Activated CD4-positive, CD25-positive, alpha-beta regulatory T cell (primary cell): ENCODE measurements at places on chromosomes 1 and 21.

GRCh38 chr21:15095326-15095725, 30.5 kb upstream of the NRIP1 start:
- DNase-seq, result no peak

DNA sequence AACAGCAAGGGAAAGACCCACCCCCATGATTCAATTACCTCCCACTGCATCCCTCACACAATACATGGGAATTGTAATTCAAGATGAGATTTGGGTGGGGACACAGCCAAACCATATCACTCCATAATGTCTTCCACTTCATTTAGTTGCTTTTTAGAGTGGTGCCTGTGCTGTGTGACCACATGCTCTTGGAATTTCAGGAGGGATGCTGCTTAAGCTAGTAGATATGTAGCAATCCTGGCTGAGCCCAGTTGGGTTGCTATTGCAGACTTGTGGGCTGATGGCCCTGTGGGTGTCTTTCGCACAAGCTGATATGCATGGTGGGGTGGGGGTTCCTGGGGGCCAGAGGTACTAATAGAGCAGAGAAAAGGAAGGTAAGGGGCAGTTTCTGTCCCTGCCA, 160.4 kb upstream of the SYT6 start:
- DNase-seq, result no peak

DNA sequence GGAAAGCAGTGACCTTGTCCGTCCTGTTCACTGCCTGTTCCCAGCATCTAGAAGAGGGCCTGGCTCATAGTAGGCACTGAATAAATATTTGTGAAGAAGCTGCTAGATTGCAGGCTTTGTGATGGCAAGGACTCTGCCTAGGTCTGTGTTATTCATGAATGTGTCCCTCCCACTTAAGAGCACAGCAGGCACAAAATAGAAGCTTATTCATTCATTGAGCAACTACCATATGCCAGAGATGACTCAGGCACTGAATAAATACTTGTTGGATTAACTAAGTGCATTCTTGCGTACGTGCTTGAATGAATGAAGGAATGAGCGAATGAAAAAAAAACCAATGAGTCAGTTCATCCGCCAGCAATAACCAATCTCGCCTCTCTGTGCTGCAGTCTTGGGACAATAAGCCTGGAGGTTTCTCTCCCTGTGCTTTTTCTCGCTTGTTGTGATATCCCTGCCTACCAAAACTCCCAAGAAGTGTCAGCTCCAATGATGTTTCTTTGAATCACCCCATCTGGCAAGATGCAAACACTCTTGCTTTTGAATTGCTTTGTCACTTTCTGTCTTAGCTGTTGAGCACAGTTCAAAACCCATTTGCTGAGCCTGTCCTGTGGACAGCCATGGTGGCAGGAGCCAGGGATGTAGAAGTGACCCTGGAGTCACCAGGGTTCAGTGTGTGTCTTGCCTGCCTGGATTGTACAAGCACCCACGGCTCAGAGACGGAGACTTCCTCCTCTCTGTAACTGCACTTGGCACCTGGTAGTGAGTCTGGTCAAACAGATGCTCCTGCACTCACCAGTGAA, 143.9 kb downstream of the KAZN start:
- DNase-seq, result no peak

DNA sequence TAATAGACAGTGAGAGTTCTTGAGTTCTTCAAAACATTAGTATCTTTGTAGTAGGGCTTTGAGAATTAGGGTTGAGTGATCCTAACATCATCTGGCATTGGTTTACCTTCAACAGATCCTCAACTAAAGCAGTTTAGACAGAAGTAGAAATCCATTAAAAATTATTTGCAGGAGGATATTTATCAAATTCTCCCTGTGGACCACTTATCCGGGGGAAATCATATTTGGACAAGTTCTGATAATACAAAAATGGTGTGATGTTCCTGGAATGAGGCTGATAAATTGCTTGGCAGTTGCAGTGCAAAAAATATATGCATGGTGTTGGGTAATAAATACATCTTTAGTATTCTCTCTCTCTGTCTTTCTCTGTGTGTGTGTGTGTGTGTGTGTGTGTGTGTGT, 115.1 kb upstream of the CHODL start:
- no peak for DNase-seq

- DNase-seq, result no peak
Measured at GRCh38 chr1:5611851-5612250, 380.4 kb downstream of the NPHP4 start.

DNA sequence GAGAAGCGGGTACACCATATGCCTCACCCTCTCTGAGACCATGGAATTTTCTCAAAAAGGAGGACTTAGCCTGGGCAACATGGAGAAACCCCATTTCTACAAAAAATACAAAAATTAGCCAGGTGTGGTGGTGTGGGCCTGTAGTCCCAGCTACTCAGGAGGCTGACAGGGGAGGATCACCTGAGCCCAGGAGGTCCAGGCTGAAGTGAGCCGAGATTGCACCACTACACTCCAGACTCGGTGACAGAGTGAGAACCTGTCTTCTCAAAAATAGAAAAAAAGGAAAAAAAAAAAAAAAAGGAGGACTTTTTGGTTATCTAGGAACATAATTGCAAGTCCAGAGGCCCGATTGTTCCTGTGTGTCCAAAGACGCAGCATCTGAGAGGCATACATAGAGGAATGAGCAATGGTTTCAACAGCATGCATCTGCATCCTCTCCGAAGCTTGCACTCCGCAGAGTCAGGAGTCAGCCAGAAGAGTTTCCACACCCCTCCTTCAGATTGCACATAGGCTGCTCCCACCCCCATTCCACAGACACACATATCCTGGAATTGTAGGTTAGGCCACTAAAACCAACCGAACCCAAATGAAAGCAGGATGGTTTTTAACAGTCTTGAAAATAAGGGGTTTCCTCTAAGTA, 2.5 kb upstream of the TBX15 start:
- DNase-seq, result no peak

- DNase-seq, result no peak
Measured at GRCh38 chr1:86619313-86619712, 72.4 kb downstream of the CLCA4 start.

GRCh38 chr1:54413295-54413694, 7.1 kb upstream of the SSBP3 start:
- DNase-seq, result no peak

DNA sequence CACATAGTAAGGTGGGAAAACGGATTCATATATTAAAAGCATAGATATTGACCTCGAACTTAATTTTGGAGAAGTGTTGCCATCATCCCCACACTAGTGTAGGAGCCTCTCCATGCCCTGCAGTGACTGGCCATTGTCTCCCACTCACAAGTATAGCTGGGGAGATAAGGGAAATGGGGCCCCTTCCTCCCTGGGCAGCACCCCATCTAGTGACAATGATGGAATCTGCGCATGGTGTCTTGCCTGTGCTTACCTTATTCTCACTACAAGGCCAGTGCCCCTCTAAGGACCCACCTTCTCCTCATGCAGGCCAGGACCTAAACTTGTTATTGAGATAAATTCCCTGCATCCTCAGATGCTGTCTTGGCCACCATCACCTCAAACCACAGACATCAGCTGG, 374.9 kb downstream of the NTNG1 start:
- no peak for DNase-seq

- no peak for DNase-seq
Measured at GRCh38 chr1:218711884-218712674, 366.9 kb downstream of the TGFB2 start.

DNA sequence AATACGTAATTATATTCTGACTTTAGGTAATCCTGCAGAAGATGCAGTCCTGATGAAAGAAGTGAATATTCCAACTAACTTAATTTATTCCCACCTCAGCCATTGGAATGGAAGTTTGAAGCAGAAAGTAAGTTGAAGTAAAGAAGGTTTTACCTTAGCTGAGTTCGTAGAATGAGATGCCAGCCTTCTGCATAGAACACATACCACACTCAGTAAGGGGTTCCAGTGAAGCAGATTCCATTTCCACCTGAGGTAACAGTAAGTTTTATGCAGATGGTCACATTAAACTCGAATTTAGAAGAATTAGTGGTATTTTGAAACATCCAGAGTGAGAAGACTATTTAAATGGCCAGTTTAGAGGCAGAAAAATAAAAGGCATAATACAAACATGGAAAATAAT, 20.2 kb downstream of the RBM11 start:
- no peak for DNase-seq

DNA sequence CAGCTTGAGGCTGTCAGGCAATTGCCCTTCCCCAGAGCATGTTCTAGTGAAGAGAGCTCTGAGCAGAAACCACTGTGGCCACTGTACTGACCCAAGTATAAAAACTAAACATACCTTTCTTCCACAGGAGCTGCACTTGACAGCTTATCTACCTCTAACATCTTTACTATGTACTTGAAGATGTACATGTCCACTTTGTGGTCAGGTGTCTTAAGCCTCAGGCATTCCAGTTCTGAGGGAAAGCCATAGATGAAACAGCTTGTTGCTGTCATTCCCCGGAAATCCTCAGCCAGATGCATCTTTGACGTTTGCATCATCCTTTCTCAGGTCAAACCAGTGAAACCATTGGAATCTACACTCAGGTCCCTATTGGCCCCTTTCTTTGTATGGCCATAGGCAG, 70.4 kb downstream of the CHRM3 start:
- no peak for DNase-seq

DNA sequence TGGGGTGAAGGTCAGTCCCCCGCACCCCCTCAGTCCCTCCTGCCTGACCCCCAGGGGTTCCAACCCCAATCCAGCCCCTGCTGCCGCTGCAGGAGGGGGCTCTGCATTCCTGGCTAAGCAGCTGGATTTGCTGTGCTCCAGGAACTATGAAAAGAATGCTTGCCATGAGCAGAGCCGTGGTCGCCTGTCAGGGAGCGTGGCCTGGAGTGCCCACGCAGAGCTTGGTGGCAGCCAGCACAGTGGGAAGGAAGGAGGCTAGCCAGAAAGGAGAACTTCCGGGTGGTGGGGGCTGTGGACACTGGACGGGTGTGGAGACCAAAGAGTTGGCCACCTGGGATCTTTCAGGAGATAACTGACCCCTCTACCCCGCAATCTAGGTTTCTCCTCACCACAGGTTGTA, 5.6 kb downstream of the COL8A2 start:
- DNase-seq, result no peak

GRCh38 chr21:42405064-42406013, 1.6 kb downstream of the UBASH3A start:
- no peak for DNase-seq

- DNase-seq, result no peak
Measured at GRCh38 chr1:161840363-161840762, 74.2 kb downstream of the ATF6 start.

- DNase-seq, result no peak
Measured at GRCh38 chr1:21672478-21673276, 3.5 kb upstream of the RAP1GAP start.

GRCh38 chr1:180934563-180934962, 21.9 kb downstream of the KIAA1614 start:
- DNase-seq, result no peak

- DNase-seq, result no peak
Measured at GRCh38 chr1:248625971-248626370, 8.9 kb downstream of the OR2T11 start.

DNA sequence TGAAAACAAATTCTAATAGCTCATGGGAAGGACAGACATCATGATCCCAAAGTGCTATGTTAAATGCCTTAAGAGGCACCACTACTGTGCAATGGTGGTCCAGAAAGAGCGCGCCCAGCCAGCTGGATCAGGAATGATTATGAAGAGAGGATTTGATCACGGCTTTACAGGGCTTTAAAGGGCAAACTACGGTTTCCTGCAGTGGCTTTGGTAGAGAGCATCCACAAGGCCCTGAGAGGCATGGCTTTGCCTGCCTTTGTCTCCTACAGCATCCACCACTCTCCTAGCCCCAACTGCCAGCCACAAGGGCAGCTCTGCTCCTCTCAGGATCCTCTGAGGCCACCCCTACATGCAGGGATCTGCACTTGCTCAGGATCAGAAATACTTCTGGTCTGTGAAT, 40.7 kb downstream of the ZNF281 start:
- DNase-seq, result no peak

DNA sequence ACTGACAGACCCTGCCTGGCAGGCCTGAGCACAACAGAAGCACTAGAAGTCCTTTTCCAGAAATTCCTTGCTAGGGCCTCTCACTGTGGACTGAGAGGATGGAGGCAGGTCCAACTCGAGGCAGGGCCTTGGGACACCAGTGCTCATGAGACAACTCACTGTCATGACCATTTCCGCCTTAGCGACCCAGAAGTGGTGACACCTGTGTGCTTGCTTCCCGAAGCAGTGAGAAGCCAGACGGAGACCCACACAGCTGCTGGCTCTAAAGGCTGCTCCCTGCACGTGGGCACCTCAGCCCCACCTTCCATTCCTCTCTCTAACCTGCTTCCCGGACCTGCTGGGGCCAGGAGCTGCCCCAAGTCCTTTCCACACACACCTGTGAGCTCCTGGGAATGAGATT, 33.0 kb downstream of the KCNC4 start:
- no peak for DNase-seq

DNA sequence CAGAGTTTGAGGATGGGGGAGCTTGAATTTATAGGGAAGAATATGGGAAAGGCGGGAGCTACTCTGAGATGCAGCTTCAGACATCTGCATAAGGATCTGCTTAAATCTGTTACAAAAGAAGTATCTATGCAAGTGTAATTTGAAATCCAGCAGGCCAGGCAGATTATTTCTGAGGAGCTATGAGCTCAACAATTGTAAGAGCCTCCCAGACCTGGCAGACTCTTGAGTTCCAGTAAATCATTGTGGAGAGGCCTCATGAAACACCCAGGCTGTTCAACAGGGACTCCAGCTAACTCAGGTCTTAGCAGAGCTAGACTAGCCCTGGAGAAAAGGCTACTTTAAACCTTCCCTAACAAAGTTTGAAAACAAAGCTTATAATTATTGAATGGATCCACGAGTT, 647.5 kb upstream of the CHRM3 start:
- DNase-seq, result no peak

DNA sequence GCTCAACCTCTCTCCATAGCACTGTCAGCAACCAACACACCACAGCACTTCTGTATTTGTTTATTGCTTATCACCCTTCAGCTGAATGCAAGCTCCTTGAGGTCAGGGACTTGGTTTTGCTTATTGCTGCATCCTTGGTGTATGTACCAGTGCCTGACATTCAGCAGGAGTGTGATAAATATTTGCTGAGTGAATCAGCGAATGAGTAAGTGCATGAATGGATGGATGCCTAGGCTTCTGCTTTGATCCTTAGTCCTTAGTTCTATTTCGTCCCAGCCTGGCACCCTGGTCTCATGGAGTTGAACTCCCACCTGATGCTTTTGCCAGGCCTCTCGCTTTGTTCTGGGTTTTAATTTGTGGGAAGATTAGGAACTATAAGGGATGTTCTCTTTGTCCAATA, 88.2 kb downstream of the ZSCAN20 start:
- DNase-seq, result no peak

GRCh38 chr1:86429122-86429725, 5.3 kb downstream of the CLCA2 start:
- DNase-seq, result no peak

DNA sequence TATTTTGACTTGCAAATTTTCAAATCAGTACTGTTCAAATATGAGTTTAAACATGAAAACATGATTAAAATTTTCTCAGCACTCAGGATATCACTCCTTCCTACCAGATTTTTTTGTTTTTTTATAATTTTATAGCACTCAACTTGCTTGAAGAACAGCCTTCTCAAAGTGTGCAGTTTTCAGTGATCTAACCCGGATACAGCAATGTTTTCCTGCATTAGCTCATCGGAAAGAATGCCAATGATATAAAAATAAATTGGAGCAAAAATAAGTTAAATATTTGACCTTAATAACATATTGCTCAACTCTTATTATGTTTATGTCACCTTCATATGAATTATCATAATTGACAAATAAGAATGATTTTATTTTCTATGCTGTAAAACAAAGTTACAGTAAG, 766.8 kb downstream of the USP25 start:
- DNase-seq, result no peak

GRCh38 chr21:17513214-17514123, 626 bp downstream of the CXADR start:
- no peak for DNase-seq

- DNase-seq, result no peak
Measured at GRCh38 chr1:184790642-184791549, 36.2 kb upstream of the EDEM3 start.
